ENCODE measurements at places on chromosomes 2 and 18.
A peak's percentile ranks its signal among the peaks of the same experiment; 100 is the strongest.

DNA sequence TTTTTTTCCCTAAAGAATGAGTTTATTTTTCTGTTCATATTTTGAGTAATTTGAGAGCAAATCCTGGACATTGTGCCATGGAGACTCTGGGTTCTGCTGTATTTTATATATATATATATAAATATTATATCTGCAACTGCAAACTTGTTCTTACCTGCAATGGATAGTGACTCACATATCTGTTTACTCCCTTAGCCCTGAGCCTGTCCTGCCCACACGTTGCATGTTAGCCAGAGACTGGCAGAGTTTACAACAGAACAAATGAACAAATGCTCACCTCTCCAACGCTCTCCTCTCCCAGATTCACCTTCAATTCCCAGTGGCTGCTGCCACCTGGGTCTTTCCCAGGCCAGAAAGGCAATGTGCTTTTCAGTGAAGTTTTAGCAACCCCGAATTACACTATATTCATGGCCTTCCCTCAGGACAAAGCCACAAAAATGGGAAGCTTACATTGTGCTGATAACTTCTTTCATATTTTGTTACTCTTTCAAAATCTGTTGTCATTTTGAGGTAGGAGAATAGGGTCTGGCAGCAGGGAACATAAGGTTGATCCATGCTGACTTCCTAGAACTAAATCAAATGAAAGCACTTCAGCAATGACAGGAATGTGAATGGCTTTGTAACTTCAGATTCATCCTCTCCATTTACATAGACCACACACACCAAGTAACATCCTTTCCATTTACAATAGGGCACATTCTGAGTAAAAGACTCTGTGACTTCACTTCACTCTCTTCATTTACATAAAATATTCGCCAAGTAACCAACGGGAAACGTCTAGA, 105.4 kb upstream of the FAM110C start:
- no peak for DNase-seq

GRCh38 chr18:36652503-36652902, 176.3 kb downstream of the TPGS2 start:
- DNase-seq, result no peak

DNA sequence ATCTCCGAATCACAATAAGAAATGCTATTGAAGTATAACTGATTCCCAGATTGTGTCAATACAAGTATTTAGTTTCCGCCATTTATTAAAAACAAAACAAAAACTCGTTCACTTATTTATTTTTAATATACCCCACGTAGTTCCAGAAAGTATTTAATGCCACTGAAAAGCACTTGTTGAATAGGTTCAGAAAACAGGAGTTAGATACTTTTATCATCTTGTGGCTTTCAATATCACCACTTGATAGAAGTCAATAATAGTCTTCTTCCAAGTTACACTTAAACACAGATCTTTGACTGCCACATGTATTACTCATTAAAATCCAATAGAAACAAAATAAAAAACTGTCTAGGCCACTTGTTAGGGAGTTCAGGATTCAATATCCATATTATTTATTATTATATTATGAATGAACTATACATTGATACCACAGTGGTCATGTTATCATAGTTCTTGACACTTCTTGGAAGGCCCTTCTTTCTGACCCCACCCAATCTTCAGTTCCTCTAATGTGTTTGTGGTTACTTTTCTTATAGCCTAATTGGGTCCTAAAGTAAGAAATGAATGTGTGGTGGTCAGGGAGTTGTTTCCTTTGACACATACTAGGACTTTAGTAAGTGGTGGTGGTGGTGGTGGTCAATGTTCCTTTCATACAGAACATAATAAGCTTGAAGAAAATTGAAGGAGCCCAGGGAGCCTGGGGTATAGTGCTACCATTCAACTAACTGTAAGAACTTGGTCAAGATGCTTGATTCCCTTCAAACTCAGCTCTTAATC, 221.3 kb upstream of the ITGA4 start:
- DNase-seq, result no peak

DNA sequence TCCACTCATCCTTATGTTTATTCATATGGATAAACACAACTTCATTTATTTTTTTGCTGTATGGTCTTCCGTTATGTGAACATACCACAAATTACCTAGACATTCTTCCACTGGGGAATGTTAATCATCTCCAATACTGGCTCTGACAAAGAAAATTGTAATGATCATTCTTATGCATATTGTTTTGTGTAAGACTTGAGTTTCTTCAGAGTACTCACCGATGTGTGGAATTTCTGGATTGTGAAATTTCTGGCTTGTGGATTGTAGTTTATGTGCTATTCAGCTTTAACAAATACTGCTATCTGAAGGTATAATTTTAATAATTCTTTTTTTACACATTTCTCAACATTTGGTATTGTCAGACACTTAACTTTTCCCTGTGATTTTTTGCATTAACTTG, 212.2 kb upstream of the THUMPD2 start:
- no peak for DNase-seq

GRCh38 chr2:70785137-70785911, 5.1 kb downstream of the FIGLA start:
- DNase-seq, result peak; percentile 62

DNA sequence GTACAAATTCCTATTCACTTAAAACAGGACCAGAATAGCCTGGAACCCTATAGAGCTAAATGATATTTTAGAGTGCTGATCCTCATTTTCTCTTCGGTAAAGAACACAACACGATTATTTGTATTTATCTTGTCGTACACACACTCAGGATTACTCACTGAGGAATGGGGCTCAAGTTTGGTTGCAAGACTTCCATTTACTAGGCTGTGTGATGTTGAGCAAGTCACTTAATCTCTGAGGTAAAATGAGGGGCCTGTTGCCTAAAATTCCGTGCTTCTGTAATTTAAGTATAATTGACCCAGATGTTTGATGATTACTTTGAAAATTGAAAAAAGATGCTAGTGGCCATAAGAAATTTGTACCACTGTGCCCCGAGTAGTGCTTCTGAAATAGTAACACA, 42.6 kb upstream of the MAP4K3 start:
- DNase-seq, result no peak

DNA sequence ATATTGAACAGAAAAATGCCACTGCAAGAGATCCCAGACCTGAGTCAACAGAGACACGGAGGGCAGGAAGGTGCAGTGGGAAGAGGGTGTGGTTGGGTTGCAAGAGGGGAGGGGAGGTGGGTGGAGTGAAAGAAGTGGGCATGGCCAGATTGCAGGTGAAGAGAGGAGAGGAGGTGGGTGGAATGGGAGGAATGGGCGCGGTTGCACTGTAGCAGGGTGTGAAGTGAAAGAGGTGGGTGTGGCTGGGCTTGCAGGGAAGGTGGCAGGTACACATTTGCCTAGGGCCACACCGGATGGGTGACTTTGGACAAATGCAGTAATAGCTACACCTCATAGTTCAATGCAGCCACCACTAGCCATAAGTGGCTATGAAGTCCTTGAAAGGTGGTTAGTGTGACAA, 71.1 kb downstream of the DOCK10 start:
- DNase-seq, result no peak

- DNase-seq, result no peak
Measured at GRCh38 chr18:24491927-24492834, 31.7 kb downstream of the HRH4 start.

DNA sequence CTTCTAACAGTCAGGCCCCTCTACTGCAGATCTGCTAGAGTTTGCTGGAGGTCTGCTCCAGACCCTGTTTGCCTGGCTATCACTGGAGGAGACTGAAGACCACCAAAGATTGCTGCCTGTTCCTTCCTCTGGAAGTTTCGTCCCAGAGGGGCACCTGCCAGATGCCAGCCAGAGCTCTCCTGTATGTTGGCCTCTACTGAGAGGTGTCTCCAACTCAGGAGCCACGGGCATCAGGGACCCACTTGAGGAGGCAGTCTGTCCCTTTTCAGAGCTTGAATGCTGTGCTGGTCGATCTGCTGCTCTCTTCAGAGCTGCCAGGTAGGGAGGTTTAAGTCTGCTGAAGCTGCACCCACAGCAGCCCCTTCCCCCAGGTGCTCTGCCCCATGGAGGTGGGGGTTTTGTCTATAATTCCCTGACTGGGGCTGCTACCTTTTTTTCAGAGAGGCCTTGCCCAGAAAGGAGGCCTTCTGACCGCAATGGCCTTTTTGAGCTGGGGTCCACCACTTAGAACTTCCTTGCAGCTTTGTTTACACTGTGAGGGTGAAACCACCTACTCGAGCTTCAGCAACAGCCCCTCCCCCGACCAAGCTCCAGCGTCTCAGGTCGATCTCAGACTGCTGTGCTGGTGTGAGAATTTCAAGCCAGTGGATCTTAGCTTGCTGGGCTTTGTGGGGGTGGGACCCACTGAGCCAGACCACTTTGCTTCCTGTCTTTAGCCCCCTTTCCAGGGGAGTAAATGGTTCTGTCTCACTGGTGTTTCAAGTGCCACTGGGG, 566.0 kb downstream of the NR4A2 start:
- no peak for DNase-seq

DNA sequence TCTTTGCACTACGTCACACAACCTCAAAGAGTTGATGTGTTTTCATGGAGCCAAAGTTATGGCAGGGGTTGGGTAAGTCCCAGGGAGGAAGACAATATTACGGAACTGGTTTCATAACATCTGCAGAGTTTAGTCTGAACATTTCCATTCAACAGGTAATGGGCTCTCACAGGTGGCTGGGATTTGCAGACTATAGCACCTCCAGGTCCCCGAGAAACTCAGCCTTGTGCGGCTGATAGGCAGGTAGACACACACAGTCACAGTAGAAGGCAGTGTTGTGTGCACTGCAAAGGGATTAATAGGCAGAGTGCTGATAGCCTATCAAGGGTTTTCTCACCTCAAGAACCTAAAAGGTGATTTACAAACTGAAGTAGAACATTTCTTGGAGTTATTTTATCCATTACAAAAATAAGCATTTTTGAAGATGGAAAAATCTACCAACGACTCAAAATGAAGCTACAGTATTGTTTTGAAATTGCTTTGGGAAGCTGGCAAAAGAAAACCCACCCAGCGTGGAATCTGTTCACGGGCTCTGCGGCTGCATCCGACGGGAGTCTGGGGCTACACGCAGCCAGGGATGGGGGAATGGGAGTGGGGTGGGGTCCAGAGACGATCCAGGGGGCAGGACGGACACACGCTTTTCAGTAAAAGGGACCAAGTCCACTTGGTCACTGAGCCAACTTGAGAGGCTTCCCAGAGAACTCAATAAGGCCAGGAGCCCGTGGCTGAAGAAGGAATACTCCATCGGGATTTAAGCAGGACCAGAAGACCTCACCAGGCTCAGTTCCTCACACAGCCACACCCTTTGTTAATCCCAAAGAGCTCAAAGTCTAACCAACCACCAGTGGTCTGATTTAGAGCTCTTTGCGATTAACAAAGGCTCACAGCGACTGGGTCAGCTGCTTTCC, 82.9 kb downstream of the CHRNA1 start:
- DNase-seq, result peak; percentile 41

- no peak for DNase-seq
Measured at GRCh38 chr2:96523659-96524481, 12.7 kb upstream of the ARID5A start.

- DNase-seq, result no peak
Measured at GRCh38 chr2:231646476-231646875, 53.8 kb downstream of the TEX44 start.

DNA sequence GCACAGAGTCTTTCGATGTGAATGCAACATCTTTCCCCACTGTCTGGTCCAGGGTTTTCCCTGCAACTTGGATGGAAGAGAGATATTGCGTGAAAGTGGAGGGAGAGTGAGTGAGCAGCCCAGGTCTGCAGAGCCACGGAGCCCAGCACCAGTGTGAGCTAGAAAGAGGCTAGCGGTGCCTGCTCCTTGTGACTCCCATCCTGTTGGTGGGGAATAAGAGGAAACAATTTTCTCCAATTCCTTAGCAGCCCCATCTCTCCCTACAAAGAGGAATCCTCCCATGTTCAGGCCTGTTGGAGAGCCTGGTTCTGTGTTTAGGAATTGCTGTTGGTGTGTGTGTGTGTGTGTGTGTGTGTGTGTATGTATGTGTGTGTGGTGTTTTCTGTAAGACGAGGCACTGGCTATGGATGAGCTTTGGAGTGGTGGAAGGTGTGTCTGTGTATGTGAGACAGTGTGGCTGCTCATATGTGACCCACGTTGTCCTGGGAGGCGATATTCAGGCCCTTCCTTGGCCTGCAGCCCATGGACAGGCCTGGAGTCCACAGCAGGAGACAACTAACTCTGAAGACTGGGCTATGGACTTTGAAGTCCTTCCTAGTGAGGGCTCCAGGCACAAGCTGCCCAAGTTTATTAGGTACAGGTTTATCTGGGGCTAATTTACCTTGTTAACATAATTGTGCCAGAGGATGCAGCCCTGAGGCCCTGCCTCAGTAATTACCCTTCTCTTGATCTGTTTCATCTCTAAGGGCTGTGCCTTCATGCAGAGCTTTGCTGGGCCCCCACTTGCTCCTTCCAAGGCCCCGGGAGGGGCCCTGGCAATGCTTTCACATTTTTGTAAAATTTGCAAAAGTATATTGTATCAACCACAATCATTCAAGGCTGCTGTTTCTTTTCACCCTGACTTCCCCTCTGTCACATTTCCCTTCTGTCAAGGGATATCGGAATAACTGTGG, 88.6 kb upstream of the HAAO start:
- DNase-seq, result no peak

DNA sequence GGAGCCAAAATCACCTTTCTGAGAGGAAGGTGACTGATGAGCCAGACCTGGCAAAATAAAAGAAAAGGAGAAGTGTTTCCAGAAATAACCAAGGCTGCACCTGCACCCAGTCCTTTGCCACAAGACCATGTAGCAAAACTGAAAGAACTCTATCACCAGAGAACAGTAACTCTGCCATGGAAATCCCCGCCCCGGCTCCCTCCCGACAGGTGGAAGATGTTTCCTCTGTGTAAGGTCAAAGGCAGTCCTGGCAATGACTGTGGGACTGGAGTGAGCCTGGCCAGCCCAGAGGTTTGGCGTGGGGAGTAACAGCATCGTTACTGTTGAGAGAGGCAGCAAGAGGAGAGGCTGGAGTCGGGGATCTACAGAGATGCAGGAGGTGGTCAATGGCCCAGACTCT, 42.3 kb downstream of the SPRED2 start:
- DNase-seq, result no peak

- DNase-seq, result no peak
Measured at GRCh38 chr18:8847900-8848299, 142.5 kb downstream of the MTCL1 start.

- DNase-seq, result no peak
Measured at GRCh38 chr2:40535972-40536371, 84.1 kb upstream of the SLC8A1 start.

- DNase-seq, result peak; percentile 32
Measured at GRCh38 chr2:159612255-159612901, 4.0 kb downstream of the BAZ2B start.

DNA sequence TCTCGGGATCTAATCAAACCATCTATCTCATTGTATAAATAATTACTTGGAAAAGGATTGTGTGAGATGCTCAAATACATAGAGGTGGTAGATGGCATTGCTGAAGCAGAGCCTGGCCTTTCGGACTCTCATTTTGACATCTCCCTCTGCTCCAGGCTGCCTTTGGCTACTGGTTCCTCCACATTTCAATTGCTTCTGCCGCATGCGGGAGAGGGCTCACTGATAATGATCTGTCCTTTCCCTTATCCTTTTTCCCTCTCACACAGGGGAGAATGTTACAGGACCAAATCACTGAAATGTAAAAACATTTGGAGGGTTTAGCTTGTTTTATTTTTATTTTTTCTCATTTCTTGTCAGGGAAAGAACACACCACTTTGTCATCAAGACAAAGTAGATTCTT, 380.6 kb upstream of the UBE2E3 start:
- no peak for DNase-seq

Data from KBM-7 (cell line).